ENCODE measurements at places on chromosomes 3 and 15.

DNA sequence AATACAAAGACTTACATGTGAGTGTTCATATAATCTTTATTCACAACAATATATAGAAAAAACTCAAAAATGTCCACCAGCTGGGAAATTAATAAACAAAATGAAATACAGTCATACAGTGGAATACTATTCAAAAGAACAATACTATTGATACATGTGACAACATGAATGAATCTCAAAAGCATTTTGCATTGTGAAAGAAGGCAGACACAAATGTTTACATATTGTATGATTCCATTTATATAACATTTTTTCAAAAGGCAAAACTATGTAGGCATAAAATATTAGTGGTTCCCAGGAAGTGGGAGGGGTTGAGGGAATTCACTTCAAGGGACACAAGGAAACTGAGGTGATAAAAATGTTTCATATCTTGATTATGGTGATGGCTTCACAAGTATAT, 303.2 kb downstream of the CTNNB1 start:
- DNase-seq, result no peak

- DNase-seq, result no peak
Measured at GRCh38 chr15:63172376-63172775, 15.1 kb upstream of the RPS27L start.

DNA sequence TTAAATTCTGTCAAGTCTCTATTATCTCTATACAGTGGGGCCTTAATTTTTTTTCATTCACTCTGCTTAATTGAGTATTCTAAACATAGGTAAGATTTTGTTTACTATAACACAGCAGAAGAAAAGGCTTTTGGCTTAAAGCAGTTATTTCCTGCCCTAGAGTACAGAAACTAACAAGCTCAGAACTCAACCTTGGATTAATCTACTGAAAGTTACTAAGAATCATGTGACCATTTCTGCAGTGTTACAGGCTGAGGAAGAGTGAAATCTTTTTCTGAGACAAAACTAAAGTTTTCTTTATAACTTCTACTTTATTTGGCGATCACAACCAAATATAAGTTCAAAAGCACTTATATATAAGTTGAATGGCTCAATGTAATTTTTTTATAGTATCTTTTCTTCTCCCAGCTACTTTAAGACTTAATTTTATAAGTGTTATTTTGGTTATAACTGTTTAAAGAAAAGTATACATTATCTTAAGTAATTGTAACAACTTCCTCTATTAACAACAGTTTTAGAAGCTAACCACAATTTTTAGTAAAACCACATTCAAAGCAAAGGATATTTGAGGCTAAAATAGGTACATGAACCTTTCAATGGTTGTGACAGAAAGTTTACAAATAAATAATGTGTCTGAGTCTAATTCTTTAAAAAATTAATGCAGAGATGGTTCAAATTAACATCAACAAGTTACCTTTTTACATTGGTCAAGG, 240.6 kb upstream of the NAALADL2 start:
- DNase-seq, result no peak

DNA sequence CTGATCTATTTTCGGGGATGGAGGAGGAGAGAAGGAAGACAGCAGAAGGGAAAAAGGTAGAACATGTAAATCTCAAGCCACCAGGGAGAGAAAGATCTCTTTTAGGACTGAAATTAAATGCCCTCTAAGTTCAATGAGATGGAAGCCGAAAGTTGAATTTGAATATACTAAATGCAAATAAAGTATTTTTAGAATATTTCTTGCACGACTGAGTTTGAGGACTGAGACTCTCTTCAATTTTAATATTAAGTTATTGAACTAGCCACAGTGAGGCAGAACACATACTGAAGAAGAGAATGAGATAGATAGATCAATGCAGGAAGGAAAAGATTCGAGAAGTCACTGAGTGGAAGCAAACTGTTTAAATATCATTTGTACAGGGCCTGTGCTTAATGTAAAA, 399.9 kb upstream of the CBLB start:
- DNase-seq, result no peak

- no peak for DNase-seq
Measured at GRCh38 chr3:42713747-42714146, 11.1 kb upstream of the HHATL start.

DNA sequence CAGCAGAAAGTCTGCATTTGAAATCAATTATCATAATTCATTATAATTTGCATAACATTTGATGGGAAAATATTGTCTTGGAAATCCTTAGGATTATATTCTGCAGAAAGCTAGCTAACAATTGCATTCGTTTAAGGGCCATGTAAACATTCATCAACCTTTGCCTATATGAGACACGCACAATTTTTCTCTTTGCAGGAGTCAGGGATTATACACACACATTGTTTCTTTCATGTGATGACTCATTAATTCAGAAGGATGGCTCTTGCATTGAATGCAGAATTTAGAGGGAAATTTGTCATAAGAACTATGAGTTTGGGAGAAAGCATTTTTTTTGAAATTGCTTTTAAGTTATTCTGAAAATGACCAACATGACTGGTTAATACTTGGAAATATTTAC, 844.7 kb downstream of the DIPK2A start:
- DNase-seq, result no peak

- DNase-seq, result no peak
Measured at GRCh38 chr3:1404270-1404962, 311.6 kb downstream of the CNTN6 start.

GRCh38 chr15:48089702-48090101, 31.1 kb upstream of the SLC24A5 start:
- DNase-seq, result no peak

DNA sequence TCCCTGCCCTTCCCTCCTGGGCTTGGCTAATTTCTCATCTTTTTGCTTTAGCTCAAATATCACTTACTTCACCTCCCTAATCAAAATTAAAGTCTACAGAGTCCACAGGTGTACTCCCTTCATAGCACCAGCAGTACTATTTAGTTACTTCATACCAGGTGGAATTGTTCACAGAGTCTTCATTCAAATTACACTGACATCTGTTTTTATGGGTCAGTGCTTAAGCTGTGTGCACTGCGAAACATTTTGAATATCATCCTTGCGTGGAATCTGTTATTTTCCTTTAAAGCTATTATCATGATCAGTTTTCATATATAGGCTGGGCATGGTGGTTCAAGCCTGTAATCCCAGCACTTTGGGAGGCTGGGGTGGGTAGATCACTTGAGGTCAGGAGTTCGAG, 2.7 kb upstream of the SERF2 start:
- DNase-seq, result no peak

DNA sequence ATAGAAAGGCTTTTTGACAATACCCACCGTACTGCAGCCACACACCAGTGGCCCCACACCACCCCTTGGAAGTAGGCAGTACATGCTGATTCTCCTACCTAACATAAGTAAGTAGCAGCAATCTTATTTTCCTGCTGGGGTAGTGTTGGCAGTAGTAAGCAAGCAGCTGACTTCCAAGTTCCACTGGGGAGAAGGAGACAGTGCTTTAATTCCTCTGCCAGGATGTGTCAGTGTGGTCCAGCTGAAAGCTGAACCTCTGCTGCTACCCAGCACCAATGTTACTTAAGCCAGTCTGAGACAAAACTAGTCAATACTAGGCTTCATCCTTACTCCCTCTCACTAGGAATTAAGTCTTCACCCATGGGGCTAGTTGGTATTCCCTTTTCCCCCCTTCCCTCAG, 74.7 kb downstream of the DZIP3 start:
- peak; percentile 2 for DNase-seq

- DNase-seq, result no peak
Measured at GRCh38 chr3:179000659-179001058, 71.0 kb downstream of the ZMAT3 start.

DNA sequence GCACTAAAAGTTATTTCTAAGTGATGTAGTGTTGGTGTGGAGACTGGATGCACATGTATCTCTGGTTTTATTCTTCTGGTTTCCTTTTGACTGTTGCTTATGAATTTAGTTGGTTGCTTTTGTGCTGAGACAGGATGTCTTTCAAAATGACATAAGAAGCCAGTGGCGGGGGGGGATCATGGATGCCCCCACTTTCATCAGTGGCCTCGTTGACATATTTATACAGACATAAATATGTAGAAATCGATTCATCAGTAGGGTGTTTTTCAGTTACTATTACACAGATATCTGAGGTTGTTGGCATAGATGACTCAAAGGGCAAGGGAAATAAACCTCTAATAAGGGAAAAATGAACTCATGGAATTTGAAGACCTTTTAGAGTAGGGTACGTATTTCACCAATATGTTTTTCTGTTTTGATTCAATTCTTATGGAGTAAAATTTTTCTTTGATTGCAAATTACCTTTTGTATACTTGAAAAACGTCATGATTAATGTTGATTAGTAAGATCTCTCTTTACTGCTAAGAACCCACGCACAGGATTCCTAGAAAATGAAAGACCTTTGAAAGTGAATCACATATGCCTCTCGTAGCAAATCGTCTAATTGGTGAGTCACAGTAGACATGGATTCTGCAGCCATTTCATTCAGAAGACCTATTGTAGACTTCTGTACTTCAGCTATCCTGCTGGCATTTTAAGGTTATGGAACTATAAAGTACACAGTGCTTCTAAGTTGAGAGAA, 97.4 kb upstream of the RBMS3 start:
- DNase-seq, result peak; percentile 93

- DNase-seq, result peak; percentile 66
Measured at GRCh38 chr3:116835658-116836057, 126.1 kb downstream of the TUSC7 start.

DNA sequence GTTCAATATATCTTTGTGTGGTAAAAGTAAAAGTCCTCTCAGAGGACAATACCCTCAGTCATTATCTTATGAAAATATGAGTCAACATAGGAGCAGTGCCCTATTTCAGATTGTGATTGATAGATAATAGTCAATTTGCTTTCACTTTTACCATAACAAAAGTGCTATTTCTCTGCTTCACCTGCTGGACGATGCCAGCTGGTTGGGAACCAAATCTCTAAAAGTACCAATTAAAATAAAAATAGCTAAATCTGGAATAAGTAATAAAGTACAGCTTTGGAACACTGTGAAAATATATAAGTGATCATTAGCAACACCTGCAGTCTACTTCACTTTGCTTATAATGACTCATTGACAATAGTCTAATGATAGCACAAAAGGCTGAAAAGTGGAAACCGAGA, 390.3 kb upstream of the AGTR1 start:
- no peak for DNase-seq

GRCh38 chr3:9205345-9206143, 43.9 kb downstream of the SRGAP3 start:
- DNase-seq, result no peak

DNA sequence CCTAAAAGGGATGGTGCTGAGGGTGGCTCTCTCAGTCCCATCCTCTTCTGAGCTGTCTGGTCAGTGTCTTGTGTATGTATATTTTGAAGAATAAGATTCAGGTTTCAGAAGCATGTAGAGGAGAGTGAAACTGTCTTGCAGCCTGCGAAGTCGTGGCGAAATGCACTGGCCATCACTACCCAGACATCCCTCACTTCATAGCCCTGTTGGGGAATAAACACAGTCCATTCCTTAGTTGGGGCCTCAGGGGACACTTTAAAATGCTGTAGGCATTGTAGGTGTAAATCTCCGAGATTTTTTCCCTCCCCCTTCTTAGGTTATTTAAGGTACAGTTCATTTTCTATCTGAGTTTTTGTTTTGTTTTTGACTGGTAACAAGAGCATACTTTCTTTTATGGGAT, 93.8 kb downstream of the DNASE1L3 start:
- DNase-seq, result no peak

DNA sequence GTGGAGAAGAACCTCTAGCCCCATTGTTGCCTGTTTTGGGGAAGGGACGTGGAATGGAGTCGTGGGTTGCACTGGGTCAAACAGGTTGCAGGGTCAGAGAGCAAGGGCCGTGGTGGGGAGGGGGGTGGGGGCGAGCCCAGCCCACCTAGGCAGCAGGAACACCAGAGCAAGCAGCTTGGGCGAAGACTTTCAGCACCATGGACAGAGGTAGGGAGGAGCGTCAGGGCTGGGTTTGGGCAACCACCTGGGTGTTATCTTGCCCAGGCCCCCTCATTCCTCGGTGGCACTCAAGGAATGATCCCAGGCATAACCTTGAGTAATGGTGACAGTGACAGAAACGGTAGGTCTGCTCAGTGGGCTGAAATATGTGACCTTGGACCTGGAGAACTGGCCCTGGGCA, 45.9 kb upstream of the TMEM115 start:
- DNase-seq, result peak; percentile 16

GRCh38 chr3:143146486-143147274, 27.1 kb downstream of the CHST2 start:
- DNase-seq, result no peak

GRCh38 chr3:143584474-143584873, 263.8 kb downstream of the SLC9A9 start:
- DNase-seq, result no peak

- no peak for DNase-seq
Measured at GRCh38 chr15:95626501-95627361, 703.8 kb upstream of the NR2F2 start.

GRCh38 chr3:33639889-33640288, 78.2 kb downstream of the CLASP2 start:
- DNase-seq, result no peak

- no peak for DNase-seq
Measured at GRCh38 chr3:192597506-192597905, 129.8 kb downstream of the FGF12 start.

DNA sequence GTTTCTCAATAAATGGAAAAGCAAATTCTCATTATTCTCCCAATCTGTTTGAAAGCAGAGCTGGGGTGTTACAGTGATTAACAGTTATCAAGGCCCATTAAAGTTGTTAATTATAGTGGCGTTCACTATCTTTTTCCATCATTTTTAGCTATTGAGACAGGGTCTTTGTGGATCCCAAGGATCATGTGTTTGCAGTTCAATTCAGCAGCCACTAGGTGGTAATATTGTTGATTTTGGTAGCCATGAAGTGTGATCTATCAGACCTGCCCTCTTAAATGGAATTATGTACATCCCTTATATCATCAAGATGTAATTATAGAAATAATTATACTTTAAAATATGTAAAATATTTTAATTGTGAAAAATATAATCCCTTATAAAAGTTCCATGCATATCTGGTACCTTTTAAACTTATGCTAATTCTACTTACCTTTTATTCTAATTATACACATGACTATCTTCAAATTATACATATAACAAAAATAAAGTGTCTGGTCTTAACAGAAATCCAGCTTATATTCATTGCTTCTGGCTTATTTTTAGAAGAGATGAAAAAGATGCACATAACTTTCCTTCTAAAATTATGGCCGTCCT, 126.4 kb downstream of the GREM1 start:
- peak; percentile 66 for DNase-seq

- DNase-seq, result no peak
Measured at GRCh38 chr15:41861736-41862356, 23.2 kb downstream of the PLA2G4B start.

DNA sequence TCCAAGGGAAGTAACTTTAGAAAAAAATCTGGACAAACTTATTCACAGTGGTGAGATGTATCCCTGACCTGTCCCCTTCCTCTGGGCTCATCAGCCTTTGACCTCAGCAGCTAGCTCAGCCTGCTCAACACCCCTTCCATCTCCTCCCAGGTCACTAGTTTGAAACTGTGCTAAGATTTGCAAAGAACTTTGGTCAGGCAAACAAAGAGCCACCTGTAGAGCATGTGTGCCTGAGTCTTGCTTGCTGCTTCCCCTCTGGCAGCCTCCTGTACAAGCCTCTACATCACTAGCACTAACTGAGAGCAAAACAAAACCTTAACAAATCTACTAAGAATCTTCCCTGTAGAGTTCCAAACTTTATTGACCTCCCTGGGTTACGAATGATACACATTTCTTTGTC, 43.9 kb downstream of the NR1I2 start:
- no peak for DNase-seq
